Activated naive CD4-positive, alpha-beta T cell treated with Interleukin-2 at 50 U/mL for 16 hours (primary cell): ENCODE measurements at places on chromosomes 4 and X.
A peak's percentile ranks its signal among the peaks of the same experiment; 100 is the strongest.

DNA sequence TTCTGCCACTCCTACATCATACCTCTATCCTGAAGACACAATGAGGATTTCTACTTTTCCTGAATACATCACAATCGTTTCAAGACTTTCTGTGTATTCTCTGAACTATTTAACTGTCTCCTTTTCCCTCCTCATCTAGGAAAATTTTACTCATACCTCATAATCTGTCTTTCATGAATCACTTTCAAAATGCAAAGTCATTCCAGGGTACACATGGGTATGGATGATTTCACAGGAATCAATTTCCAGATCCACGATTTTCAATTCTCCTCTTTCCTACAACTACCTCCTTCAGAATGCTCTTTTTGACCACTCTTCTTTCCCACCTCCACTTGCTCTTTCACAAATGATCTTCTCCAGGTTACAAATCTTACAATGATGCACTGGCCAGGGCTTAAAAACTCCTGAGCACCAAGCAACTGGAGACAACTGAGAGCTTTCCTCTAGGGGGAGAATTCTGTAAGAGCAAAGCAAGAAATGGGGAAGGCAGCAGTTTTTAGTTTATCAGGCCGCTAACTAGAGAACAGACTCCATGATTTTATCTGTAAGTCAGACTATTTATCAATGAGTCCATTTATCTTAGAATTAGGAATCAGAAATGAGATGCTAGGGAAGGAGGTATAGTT lies 116.4 kb downstream of the PPP3CA start:
- DNase-seq, result no peak

GRCh38 chrX:56928546-56928945 lies 66.8 kb downstream of the SPIN3 start:
- no peak for DNase-seq

DNA sequence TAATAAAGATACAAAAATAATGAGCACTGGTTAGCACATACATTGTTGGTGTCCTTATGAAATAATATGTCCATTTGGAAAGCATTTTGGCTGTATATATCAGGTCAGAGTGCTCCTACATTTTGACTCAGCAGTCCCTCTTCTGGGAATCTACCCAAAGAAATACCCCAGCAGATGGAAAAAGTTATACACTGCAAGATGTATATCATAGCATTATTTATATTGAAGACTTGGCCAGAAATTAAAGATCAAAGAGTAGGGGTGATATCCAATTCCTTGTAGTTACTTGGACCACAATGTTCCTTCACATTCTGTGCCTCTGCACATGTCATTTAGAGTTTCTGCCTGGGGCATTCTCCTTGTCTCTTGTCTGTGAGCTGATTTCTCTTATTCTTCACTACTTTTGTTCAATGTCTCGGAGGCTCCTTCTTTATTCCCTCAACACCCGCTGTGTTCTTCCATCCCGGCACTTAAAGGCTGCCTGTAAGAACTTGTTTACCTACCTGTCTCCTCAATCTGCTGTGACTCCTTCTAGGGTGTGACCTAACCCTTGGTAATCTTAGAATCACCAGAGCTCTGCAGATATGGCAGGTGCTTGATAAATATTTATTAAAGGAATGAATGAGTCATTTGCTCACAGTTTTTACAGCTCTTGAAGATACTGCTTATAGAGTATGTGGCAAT lies 3.1 kb upstream of the TSPAN5 start:
- no peak for DNase-seq

GRCh38 chrX:81238166-81238565 lies 36.3 kb downstream of the SH3BGRL start:
- no peak for DNase-seq

GRCh38 chr4:123516576-123516975 lies 120.0 kb downstream of the SPRY1 start:
- DNase-seq, result no peak

- DNase-seq, result no peak
Measured at GRCh38 chr4:8915201-8916200, 43.9 kb upstream of the HMX1 start.

DNA sequence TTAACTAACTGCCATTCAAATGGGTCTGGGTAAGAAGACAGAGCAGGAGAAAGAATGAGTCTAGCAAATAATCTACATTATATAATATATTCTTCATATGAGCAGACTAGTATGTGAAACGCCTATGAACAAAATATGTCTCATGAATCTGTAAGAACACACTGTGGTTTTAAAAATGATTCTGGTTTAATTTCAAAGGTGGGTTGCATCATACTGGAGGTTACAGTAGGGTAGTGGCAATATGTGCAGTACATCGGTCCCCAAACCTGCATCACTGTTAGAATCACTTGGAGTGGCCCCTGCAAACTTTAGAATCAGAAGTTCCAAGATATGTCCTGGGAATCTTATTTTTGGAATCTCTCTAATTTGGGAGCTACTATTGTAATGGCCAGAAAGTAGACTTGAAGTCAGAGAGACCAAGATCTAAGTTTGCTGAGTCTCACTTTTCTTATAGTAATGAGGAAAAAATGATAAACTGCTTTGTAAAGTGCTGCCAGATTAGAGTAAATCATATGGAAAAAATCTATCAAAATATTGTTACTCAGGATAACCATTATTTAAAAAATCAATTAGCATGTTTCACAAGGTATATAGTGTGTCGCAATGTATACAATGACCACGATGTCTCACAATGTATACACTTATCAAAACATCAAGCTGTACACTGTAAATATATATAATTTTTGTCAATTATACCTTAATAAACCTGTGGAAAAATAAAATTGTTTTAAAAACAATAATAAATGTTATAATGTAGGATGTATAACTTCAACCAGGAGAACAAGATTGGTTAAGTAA lies 37.9 kb upstream of the ARSJ start:
- DNase-seq, result no peak

- no peak for DNase-seq
Measured at GRCh38 chrX:10761447-10761846, 141.1 kb upstream of the MID1 start.

GRCh38 chrX:40145923-40146261 lies 48.1 kb upstream of the BCOR start:
- DNase-seq, result no peak

DNA sequence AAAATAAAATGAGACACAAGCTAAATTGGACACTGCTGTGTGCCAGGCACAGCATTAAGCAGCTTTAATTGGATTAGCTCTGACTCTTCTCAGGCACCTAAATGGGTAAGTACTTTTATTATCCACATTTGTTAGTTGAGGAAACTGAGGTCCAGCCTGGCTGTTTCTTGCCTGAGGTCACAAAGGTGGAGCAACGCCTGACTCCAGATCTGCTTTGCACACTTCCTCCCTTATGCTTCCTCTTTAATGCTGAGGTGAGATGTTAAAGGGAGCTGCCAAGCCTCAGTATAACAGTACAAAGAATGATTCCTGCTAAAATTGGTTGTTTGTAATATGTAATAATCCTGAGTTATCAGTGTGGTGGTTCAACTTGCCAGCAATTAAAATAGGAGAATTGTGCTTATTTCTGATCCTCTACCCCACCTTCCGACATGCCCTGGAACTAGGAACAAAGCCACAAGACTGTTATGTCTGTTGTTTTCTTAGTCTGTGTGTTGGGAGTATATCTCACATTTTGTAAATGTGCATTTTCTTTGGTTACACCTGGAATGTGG lies 74.4 kb downstream of the AFF1 start:
- DNase-seq, result no peak

DNA sequence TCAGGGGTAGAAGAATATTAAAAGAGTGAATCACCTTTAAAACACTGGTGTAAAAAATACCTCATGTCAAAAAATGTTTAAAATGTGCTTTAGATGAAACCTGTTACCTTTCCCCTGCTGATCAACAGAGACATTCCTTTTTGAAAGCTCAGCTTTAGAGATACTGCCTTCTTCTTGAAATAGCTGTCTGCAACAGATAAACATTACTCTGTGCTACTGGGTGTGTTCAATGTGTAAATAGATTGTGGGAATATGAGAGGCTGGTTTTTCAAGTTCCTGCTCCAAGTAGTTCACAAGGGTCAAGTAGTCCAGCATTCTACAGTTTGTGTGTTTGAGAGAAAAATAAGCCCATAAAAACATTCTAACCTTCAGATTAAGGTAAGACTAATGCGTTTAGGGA lies at the start of gene SYTL5:
SYTL5 (plus strand) TSS at position 263 of the 400 bp plus-strand sequence. CDS start 27,337 bp downstream, outside the sequence.
- DNase-seq, result no peak

- no peak for DNase-seq
Measured at GRCh38 chr4:122814426-122814825, 12.2 kb upstream of the FGF2 start.

DNA sequence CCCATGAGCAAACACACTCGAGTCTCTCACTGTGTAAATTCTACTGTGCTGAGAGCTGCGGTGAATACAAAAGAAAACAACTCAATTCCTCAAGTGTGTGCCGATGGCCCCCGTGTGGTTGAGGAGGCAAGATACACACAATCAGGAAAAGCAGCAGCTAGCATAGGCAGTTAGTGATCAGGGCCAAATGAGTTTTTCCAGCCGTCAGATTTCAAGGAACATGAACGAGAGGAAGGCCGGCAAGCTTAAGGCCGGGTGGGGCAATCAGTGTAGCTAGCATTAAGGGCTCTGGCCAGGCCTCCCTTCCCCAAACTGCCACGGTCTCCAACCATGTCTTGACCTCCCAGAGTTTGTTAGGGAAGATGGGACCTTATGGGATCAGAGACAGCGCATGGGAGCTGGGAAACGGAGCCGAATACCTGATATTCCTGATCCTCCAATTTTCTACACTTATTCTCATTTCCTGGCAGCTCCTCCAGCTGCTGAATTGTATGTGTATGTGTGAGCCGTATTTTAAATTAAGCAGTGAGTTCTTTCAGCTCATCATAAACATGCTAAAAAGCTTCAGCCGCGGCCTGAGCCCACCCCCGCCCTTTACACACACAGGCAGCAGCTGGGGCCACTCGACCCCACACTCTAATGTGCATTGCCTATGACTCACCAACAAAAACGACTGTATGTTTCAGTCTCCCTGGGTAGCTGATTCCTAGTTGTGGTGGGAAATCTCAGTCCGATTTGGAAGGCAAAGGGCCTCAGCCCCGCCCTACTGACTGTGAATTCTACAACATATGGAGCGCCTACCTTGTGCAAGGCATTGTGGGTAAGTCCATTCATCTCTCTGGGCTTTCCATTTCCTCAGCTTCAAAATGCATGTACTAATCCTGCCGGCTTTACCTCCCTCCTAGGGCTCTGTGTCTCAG lies 59.9 kb downstream of the RTL9 start:
- no peak for DNase-seq

- DNase-seq, result no peak
Measured at GRCh38 chr4:181784881-181785280, 458.3 kb upstream of the TENM3 start.

DNA sequence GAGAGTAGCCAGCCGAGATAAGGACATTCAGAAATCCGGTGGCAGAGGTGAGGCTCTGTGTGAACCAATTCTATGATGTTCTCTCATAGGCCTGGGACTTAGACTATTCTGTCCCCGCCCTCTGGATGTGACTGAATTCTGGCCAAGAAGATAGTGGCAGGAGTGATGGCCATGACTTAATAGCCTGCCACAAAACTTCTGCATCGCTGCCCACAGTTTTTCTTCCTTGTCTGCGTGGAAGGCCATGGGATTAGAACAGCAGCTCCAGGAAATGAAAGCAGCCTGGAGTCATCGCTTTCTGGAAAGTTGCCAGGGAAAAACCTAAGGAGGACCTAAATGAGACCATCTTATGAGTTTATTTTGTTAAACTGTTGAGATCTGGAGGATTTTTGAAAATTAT lies 134.7 kb downstream of the F11 start:
- DNase-seq, result no peak

- DNase-seq, result no peak
Measured at GRCh38 chr4:10664408-10664807, 20.2 kb downstream of the CLNK start.

DNA sequence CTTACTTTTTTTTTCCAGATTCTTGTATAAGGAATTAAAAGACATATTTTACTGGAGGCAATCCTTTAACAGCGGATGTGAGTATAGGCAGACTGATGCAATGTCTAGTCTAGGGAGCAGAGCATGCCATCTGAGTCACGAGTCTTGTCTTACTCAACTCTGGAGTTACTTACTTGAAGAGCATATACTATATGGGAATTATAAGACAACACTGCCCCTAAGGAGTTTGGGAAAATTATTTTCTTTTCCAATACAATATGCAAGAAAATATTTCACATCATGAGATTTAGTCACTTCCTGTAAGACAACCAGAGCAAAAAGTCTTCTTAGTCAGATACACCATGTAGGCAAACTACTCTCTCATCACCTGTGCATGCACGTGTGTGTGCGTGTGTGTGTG lies 537.3 kb upstream of the FTHL17 start:
- DNase-seq, result no peak

- DNase-seq, result no peak
Measured at GRCh38 chrX:103818842-103819619, 13.0 kb downstream of the RAB9B start.

- DNase-seq, result no peak
Measured at GRCh38 chrX:44349561-44349960, 6.1 kb upstream of the EFHC2 start.

DNA sequence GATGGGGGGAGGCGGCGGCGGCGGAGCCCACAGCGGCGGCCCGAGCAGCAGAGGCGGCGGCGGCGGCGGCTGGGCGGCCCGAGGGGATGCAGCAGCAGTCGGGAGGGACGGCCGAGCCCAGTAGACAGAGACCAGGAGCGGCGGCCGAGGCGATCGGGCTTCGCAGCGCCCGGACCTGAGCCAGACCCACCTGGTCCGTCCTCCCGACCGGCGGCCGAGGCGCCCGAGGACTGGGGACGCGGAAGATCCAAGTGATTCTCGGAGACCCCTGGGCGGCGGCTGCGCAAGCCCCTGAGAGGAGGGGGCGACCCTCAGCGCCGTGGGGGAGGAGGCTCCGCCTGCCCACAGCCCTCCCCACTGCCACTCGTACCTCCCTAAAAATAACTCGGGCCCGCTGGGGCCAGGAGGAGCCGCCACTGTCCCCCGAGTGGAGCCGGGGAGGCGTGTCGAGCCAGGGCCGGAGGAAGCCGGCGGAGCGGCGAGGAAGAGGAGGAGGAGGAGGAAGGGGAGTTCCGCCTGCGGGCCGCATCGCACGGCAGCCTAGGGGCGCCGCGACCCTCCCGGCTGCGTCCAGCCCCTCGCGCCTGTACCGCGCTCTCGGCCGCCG lies 608 bp downstream of the RAPGEF2 start:
- DNase-seq, result peak; percentile 43

GRCh38 chrX:53441531-53442321 lies 7.6 kb upstream of the HSD17B10 start:
- DNase-seq, result peak; percentile 75

DNA sequence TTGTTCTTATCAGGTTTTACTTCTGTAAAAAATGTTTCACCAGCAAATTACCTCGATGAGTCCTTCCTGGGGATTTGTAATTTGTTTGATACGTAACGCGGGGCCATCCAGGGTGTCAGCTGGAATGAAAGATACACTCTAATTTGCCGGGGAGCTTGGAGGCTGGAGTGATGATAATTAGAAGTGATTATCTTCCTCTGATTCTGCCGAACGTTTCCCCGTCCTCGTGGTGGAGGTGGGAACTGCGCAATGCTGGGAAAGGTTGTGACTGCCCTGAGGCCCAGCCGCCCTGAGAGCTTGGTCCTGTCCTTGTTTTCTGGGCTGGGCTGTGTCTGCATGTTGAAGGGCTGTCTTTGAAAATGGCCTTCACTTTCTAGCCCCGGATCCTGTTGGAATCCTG lies 48.0 kb downstream of the SORCS2 start:
- DNase-seq, result no peak

- no peak for DNase-seq
Measured at GRCh38 chr4:63085091-63085490, 1324.2 kb downstream of the TECRL start.
